Psoas muscle (tissue), 8 donors: ENCODE measurements at places on chromosomes 12 and 14.

DNA sequence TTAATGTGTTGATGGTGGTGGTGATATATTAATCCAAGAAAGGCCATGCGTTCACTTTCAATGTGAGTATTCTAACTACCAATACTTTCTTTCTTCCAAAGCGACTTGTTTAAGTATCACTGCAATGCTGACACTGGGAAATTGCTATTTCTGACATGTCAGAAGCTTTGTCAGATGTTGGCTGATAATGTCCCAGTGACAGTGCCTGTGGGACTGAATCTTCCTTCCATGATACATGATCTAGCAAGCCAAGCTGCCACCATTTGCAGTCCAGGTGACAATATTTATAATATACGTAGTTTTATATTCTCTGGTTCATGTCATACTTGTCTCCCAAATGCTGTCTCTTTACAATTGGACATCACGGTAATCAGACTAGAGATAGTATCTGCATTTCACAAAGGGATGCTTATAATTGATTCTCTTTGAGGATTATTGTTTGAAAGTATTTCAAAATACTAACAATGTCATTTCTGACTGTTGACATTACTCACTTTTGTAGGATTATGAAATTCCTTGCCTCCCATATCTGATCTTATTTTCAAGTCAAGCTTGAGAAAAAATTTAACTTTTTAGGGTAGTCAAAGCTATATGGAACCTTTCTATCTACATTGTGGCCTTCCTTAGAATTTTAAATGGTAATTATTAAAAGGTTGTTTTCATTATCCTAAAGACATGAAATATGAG is 57.3 kb downstream of the KNTC1 start:
- DNase-seq, result no peak

- no peak for DNase-seq
These were observed 51.5 kb downstream of the TMPRSS12 start for GRCh38 chr12:50894241-50894640.

- DNase-seq, result no peak
These were observed 75.5 kb downstream of the TMEM116 start for GRCh38 chr12:111937429-111937828.

DNA sequence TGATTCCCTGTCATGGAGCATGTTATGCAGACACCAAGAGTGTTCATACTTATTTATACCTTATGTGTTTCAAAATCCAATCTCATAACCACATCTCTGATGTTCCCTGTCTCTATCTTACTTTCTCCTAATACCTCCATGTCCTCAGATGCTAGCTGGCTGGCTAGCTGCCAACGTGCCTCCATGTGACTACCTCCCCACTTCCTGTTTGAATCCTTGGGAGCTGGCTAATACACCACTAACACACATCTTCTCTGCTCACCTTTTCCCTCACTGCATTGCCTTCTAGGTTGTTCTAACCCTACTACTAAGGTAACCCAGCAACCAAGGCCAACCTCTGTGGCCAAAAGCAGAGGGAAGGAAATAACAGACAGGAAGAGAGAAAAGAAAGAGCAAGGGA is 27.3 kb downstream of the TTC5 start:
- no peak for DNase-seq

DNA sequence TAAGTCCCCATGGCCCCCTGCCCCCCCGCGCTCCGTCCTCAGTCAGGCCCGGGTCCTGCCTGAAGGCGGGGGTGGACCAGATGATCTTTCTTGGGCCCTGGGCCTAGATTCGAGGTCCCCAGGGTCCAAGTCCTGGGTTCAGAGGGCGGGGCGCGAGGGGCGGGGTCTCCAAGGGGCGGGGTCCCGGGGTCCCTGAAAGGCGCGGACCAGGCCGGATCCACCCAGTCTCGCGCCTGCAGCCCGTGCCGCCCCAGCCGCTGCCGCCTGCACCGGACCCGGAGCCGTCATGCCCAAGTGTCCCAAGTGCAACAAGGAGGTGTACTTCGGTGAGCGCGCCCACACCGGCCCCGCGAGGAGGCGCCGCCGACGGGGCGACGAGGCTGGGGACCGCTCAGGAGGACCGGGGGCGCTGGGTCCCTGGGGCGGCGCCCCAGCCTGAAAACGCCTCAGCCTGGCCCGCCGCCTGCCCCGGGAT is 325 bp downstream of the CRIP1 start:
- peak; percentile 75 for DNase-seq

DNA sequence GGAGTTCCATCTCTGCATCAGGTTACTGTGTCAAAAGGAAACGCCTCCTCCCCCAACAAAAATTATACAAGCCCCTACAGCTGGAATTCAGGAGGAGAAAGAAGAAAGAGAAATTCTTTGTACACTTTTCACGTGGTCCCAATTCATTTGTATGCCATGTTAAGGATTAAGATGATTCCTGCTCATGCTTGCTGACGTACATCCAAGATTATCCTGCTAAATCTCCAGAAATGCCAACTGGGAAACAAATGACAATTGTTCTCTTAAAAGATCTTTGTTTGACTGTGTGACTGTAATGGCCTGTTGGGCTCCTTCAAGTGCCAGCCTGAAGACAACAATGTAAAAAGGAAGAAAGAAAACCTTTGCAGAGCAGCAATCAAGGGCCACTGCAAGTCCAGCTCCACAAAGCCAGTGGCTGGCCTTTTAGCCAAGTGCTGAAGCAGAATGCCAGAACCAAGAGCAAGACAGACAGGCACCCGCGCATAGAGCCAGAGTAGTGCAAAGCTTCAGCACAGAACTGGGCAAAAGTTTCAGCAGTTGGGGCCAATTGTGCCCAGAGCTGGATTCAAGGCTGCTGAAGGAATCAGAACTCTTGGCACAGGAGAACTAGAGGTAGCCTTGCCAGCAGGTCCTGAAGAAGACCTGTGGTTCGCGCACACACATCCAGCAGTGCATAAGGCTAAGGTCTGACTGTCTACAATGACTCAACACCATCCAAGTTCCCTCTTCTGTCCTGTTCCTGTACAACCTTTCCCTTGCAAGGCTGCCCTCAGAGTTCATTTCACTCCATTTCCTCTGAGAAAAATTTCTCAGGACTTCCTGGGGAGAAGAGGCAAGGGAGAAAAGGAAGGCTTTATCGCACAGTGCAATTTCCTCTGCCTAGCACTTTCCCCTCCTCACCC is 209.7 kb upstream of the BMP4 start:
- DNase-seq, result no peak

GRCh38 chr14:52303236-52303635 is 10.9 kb upstream of the PTGER2 start:
- no peak for DNase-seq

DNA sequence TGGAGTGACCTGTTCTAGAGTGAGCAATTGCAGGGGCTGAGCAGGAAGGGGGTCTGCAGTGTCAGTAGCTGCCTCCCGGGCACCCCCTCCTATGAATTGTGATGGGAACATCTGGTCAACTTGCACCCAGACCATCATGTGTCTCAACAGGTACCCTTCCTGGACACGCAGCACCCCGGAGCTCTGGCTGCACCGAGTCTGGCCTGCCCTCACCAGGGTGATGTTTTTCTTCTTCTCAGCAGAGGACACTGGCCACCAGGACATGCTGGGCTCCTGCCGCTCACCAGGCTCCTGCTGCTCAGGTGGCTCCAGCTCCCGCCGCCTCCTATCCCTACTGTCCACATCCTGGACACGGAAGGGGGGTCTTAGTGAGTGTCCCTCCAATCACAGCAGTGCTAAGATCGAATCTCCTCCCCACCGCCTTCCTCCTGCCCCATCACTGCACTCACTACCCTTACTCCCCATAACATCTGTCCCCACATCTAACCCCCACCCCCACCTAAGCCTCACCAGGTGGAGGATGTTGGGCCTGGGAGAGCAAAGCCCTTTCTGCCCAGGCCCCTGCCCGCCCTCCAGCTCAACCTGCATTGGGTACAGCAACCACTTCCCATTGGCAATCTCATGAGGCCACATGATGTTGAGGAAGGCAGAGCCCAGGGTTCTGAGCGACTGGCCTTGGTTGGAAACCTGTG is 14.9 kb downstream of the ITGA7 start:
- no peak for DNase-seq

DNA sequence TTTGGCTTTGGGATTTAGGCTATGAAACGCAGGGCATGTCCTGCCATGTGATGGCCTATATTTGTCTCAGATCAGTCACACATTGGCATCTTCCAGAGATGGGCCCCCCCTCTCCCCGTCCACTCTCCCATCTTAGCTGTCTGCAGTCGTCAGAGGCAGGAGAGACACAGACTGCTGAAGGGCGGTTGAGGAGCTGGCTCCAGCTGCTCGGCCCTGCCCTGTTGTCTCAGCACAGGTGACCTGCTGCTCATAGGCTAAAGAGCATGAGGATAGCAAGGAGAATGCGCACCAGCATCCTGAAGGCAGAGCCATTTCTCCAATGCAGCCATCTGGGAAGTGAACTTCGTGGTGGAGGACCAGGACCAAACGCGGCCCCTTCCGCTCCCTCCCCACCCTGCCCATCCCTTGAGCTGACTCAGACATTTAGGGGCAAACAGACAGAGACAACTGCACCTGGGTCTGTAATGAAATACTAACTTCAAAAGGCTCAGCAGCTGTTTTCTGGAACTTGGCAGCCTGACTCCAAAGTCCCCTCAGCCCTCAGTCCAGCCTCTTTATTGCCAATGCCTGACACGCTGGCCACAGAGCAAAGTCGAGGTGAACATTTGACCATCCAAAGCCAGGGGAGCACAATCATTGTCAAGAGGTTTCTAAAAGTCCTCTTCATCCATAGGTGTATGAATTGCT is 22.3 kb downstream of the FZD10 start:
- no peak for DNase-seq

GRCh38 chr12:43884683-43885410 is 49.0 kb downstream of the TMEM117 start:
- DNase-seq, result no peak

DNA sequence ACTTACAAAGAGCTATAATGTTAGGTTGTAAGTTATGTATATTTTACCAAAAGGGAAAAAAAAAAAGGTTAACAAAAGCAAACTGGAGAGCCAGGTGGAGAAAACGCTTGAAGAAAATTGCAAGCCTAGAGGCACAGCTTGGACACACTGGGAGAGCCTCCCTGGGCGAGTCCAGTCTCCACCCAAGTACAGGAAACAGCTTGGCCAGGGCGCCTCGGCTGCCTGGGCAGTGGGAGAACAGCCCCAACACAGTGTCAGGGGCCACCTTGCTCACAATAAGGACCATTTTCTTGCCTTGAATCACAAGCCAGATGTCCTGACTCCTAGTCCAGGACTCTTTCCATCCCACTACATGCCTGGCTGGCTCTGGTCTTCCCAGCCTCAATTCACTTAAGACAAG is 33.3 kb downstream of the TTC7B start:
- DNase-seq, result no peak

GRCh38 chr14:68401855-68402254 is 391.0 kb downstream of the ZFP36L1 start:
- DNase-seq, result no peak

DNA sequence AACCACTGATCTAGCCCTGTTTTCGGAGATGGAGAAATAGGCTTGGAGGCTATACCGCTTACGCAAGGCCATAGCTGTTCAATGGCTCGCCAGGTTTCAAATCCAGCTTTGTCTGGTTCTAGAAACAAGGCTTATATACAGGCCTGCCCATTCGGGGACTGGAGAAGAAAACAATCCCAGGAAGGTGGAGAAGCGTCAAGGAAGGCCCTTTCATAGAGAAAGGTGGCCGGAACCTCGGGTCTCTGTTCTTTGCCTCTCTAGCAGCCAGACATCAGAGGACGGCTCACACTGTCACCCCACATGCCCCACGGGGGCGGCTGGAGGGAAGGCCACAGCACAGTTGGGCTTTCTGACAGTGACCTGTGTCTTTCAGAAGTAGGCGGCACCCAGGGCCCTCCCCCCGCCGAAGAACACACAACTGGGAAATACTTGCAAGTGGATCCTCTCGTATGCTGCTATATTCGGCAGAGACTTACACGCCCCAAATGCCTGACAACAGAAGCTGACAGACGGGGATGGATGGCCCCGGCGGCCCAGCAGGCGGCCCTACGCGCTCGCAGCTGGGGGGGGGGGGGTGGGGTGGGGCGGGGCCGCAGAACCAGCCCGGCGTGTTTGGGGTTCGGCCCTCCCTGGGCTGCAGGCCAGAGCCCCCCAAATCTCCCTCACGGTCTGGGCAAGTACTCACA is 4.5 kb upstream of the SETD1B start:
- DNase-seq, result peak; percentile 87

DNA sequence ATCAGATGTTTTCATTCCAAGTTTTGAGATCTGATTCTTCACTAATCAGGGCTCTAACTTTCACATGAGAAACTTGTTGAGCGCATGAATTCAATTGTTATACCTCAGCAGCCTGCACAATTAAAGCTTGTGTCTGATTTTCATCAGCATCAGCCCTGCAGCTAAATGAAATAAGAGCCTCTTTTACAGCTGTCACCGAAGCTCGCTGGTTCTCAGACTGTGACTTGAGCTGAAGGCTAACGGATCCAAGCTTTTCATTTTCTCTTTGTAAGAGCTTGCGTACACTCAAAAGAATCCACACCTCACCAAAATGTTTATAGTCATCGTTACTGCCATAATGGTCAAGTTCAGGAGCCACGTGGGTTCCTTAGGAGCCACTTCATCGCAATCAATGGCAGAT is 65.5 kb upstream of the BEGAIN start:
- no peak for DNase-seq

DNA sequence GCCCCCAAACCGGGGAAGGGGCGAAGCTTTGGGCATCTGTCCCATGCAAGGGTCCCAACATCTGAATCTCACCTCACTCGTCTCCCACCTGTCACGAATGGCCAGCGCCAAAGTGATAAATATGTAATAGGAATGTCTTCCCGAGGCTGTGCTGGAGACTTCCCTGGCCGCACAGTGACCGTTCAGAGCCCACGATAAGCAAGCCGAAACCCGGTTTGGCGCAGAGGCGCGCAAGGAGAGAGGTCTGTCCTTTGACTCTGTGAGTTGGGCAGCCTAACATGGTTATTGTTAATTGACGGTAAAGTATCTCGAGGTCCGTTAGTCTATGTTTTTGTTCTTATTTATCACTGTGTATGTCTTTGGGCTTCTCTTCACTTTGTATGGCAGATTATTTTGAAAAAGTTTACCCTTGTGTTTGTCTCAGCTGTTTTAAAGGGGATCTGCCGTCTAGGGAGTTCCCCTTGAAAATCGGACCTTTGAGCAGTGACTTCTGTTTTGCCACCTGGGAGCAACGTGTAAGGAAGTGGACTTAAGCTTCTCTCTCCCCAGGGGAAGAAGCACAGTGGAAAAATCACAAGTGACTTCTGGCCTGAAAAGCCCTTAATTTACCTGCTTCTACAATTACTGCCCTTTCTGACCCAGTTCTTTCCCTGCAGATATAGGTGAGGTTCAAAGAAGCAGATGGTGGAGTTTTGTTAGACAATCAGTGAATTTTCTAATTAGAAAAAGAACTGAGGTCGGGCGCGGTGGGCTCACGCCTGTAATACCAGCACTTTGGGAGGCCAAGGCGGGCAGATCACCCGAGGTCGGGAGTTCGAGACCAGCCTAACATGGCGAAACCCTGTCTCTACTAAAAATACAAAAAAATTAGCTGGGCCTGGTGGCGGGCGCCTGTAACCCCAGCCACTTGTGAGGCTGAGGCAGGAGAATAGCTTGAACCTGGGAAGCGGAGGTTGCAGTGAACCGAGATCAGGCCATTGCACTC is 1.1 kb upstream of the TM9SF1 start:
- no peak for DNase-seq

DNA sequence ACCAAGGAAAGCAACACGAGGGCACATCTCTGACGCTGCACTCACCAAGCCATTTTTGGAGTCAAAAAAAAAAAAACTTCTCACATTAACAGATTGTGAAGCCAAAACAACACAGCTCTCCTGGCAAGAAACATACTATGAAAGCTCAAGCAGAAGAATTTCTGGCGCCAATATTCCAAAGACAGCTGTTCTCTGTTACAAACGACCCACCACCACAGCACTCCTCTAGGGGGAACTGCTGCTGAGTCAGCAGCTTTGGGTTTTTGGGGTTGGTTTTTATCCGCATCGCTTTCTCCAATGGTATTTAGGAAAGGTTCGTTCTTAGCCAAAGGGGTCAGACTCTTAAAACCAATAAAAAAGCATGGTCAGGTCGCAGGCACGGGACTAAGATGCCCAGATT is 379.4 kb downstream of the RPS29 start:
- DNase-seq, result no peak
